ENCODE measurements at places on chromosomes 4 and X.

DNA sequence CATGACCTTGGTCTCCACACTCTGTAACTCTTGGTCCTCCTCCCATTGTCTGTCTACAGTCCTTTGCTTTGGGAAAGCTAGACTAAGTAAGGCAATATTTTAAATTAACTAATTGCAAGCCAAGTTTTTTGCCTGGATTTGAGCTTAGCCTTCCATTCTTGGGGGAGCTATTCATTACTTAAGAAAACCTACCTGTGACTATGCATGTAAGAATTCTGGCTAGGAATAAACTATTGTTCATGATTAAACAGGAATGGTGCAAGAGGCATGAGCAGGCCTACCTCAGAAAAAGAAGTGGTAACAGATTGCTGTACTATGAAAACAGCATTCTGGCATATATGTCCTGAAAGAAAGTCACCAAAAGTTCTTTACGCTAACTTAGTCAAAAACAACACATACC, 309.4 kb downstream of the MAPK10 start:
- DNase-seq = no peak

- no peak for DNase-seq
Measured at GRCh38 chrX:52988985-52989917, 30.9 kb upstream of the FAM156A start.

- no peak for DNase-seq
Measured at GRCh38 chrX:71175531-71175930, 30.9 kb downstream of the NLGN3 start.

- DNase-seq = no peak
Measured at GRCh38 chrX:136039968-136040367, 54.7 kb downstream of the SLC9A6 start.

DNA sequence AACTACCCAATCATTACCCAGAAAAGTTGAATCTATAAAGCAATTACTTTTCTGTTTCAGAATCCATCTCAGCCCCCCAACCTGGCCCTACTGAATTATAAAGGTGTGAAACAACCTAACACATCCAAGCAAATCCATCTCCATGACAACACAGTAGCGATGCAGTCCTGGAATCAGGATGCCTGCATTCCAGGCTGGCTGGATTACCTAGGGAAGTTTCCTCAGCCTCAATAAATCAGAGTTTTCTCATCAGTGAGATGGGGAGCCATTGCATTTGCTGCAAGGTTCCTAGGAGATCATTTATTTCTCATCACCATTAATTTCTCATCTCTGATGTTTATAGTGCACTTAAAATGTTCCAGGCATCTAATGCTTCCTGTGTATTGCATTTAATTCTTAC, 46.0 kb downstream of the LNX1 start:
- DNase-seq = no peak

DNA sequence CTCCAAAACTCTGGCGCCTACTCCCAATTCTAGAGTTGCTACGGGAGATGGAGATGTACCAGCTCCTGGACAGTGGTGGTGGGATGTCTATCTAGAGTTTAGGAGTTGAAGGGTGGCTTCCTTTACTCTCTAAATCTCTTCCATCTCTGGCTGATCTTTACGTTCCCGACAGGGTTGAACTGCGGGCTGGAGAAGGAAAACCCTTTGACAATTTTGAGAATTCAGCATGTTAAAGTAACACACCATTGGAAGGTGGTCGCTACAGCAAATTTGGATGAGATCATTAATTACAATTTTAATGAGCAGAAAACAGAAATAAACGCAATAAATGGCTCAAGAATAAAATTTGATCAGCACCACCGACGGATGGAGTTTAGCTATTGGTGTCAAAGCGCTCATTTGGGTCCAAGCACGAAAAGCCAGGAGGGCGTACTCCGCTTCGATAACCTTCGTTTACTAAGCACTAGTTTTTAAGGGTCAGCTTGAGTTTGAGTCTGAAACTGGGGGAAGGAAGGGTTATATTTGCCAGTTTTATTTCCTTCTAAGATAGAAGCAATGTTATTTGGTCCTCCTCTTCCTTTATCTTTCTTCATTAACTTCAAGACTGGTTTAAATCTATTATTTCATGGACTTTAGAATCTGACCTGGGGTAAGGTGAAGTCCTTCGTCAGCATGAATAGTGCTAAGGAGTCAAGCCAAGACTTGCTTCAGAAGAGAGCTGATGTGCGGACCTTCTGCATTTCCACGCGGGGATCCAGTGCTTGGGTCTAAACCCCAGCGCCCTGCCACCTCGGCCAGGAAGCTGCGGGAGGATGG, 1.5 kb upstream of the NKX6-1 start:
- DNase-seq = no peak

Data from stimulated activated CD4-positive, alpha-beta T cell treated with anti-CD3 and anti-CD28 coated beads, Interleukin-1b, Interleukin-23, amount 100 ng/mL, for 1 hour (primary cell).